Activated T-helper 1 cell treated with anti-CD3 and anti-CD28 coated beads, Interleukin-12 subunit alpha, Interleukin-12 subunit beta, Interleukin-2, Interleukin-4 antibody, amounts not matched to agents 30 ng/mL and 10 ng/mL and 1 ng/mL, durations not matched to agents 14 hours and 24 hours and 36 hours (primary cell): ENCODE measurements at places on chromosomes 1 and 21.

DNA sequence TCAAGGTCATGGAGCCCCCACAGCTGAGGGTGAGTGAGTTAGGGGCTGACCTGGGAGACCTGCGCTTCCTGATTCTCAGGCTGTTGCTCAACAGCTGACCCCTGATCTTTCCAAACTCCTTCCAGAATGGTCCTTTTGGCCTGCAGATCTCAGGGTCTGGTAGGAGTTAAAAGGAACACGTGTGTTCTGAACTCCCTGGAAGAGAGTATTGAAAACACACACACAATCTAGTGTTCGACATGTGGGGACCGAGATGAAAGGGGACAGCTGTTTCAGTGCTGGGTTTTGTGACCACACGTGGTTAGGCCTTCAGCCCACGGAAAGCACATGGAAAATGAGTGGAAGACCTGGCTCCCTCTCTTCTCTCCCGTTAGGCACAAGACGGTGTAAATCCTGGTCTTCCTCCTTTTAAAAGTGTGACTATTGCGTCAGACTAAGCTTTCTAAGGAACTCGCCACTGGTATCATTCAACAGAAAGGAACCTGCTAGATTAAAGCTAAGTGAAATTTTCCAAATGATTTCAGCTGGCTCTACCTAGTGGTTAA lies 49.6 kb downstream of the RUNX1 start:
- peaks cover 28% of the 10 kb centered on the region for H3K36me3 ChIP-seq
- no peak for DNase-seq
- peaks cover 68% of the 10 kb centered on the region for H3K4me1 ChIP-seq
- peak overlapping the region; percentile 26 for H3K27ac ChIP-seq

DNA sequence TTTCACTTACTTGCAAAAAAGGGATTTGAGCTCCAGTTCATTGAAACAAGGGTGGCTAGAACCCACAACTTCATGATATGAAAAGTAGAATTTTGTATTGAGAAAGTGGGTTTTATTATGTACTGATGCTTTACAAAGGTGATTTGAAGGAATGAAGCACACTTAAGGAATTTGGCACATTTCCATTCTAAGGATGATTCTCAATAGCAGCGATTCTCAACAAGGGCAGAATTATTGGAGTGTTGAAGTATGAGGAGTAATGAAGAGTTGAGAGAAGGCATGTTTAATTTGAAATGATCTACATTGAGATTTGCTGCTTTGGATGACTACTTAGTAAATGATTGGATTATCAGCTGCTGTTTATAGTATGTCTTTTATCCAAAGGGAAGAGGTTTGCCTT lies 54.7 kb downstream of the FNBP1L start:
- H3K27ac ChIP-seq = no peak overlapping the region
- no peak overlapping the region for H3K4me3 ChIP-seq
- H3K27me3 ChIP-seq = no peaks in the 10 kb centered on the region
- no peaks in the 10 kb centered on the region for H3K4me1 ChIP-seq
- no peak for DNase-seq

DNA sequence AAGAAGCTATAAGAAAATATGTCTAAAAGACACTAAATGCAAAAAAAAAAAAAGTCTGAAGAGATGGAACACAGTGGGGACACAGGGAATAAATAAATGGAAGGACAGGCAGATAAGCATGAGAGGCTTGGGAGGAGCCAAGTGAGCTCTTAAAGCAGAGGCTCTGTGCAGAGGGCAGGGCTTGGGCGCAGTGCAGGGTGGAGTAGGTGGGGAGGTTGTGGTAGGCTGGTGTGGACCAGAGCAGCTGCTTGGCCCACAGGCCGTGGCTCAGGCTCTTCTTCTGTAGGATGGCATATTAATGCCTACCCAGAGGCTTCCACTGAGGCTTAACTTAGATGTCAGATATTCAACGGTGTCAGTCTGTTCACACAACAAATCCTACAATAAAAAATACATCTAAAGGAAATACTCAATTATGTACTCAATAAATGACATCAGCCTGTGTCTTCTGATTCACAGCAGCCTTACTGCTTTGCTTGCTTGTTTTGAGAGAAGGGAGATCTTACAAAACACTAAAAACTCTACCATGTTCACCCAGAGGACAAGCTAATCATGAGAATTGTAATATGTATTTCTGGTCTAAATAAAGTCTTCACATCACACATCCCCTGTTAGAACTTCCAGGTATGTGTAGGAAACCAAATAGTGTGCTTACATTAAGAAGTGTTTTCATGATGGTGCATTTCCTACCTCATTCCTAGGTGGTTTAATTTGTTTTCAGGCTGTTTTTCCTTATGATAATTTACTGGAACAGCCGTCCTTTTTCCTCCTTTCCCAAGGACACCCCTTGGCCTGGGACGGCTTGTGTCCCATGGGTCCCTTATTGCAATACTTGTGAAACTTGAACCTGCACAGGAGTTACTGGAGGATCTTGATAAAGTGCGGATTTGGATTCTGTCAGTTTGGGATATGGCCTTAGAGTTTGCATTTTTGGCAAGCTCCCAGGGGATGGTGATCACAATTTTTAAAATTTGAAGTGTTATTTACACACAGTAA lies 24.9 kb downstream of the DIP2A start:
- H3K36me3 ChIP-seq = peaks cover 16% of the 10 kb centered on the region
- H3K4me3 ChIP-seq = no peak overlapping the region
- no peaks in the 10 kb centered on the region for H3K27me3 ChIP-seq
- H3K4me1 ChIP-seq = peaks cover 11% of the 10 kb centered on the region
- no peak for DNase-seq

GRCh38 chr1:15215116-15215515 lies 31.9 kb upstream of the FHAD1 start:
- H3K4me1 ChIP-seq = peaks cover 5% of the 10 kb centered on the region
- H3K36me3 ChIP-seq = no peaks in the 10 kb centered on the region
- peaks cover 26% of the 10 kb centered on the region for H3K27me3 ChIP-seq
- no peak overlapping the region for H3K27ac ChIP-seq
- H3K4me3 ChIP-seq = no peak overlapping the region
- no peak for DNase-seq

- no peak overlapping the region for H3K4me3 ChIP-seq
- no peaks in the 10 kb centered on the region for H3K27me3 ChIP-seq
- no peak for DNase-seq
- peaks cover 41% of the 10 kb centered on the region for H3K36me3 ChIP-seq
- H3K27ac ChIP-seq = peak overlapping the region; percentile 98
- peaks cover 57% of the 10 kb centered on the region for H3K4me1 ChIP-seq
These were observed 28.4 kb downstream of the ZBTB17 start for GRCh38 chr1:15947382-15948090.

- peaks cover 21% of the 10 kb centered on the region for H3K4me1 ChIP-seq
- H3K4me3 ChIP-seq = no peak overlapping the region
- DNase-seq = no peak
- H3K27ac ChIP-seq = peak overlapping the region; percentile 5
- H3K36me3 ChIP-seq = no peaks in the 10 kb centered on the region
- peaks cover 38% of the 10 kb centered on the region for H3K27me3 ChIP-seq
These were observed 2.6 kb downstream of the RNF220 start for GRCh38 chr1:44407430-44408211.

DNA sequence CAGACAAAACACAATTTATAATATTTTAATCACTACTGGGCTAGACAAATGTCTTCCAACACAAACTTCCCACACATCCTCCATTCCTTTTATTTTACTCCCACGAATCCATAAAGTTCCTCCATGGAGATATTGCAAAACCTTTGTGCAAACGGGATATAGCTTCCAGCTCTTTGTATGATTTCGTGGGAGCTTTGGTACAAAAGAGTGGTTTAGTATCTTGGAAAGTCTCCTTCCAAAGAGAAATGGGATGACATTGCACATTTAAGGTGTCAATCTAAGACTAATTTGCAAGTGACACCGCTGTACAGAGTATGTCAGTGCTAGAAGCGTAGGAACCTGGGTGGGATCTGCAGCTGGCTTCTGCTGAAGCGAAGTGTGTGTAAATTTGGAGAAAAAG lies 455.2 kb upstream of the RUNX1 start:
- peaks cover 42% of the 10 kb centered on the region for H3K4me1 ChIP-seq
- H3K4me3 ChIP-seq = no peak overlapping the region
- no peak overlapping the region for H3K27ac ChIP-seq
- H3K27me3 ChIP-seq = no peaks in the 10 kb centered on the region
- H3K36me3 ChIP-seq = peaks cover 2% of the 10 kb centered on the region

DNA sequence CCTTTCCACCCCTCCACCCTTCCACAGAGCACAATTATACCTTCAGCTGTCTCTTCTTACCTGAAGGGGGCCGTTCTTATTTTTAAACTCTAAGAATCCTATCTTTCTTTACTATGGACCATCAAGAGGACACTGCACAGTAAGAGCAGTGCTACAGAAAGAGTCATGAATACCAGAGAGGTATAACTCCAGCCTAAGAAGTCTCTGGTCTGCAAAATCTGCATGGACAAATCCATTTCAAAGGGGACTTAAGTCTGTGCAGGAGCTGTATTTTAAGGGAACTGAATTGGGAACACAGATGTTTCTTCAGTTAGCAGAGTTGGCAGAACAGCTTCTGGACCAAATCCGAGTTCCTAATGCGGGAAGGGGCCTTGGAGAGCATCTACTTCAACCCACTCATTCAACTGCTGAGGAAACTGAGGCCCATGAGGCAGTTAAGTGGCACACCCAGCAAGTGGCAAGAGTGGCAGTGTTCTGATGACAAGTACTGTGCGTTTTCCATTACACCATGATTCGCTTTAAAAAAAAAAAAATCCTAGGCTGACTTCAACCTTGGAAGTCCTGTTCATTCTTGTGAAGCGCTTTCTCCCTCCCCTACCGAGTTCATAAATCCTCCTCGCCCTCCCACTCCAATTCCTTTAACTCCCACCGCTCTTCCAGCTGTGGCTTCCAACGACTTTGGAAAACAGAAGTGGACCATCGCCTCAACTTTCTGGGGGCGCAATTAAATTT lies 1.8 kb downstream of the PLPP3 start:
- no peak overlapping the region for H3K4me3 ChIP-seq
- no peaks in the 10 kb centered on the region for H3K36me3 ChIP-seq
- H3K4me1 ChIP-seq = peaks cover 4% of the 10 kb centered on the region
- H3K27ac ChIP-seq = no peak overlapping the region
- peaks cover 31% of the 10 kb centered on the region for H3K27me3 ChIP-seq

- no peaks in the 10 kb centered on the region for H3K4me1 ChIP-seq
- DNase-seq = no peak
- H3K27me3 ChIP-seq = no peaks in the 10 kb centered on the region
- H3K27ac ChIP-seq = no peak overlapping the region
These were observed 95.9 kb downstream of the RASAL2 start for GRCh38 chr1:178189814-178190213.

DNA sequence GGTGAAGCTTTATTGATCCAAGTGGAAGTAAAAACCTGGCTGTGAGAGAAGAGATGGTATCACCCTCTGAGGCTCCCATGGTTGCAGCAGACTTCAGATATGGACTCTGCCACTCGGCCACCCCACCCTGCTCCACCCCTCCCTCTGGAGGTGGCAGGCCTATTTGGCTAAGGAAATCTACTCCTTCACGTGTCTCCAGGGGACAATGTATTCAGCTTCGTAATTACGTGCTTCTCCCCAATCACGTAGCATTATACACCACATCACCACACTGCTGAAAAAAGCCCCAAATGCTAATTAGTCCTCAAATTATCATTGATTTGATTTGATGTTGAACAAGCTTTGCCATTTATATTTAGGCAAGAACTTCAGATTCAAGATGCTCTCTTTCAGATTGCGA lies 220.7 kb downstream of the OMA1 start:
- H3K27ac ChIP-seq = no peak overlapping the region
- no peaks in the 10 kb centered on the region for H3K36me3 ChIP-seq
- H3K4me1 ChIP-seq = peaks cover 8% of the 10 kb centered on the region
- H3K4me3 ChIP-seq = no peak overlapping the region
- DNase-seq = no peak

DNA sequence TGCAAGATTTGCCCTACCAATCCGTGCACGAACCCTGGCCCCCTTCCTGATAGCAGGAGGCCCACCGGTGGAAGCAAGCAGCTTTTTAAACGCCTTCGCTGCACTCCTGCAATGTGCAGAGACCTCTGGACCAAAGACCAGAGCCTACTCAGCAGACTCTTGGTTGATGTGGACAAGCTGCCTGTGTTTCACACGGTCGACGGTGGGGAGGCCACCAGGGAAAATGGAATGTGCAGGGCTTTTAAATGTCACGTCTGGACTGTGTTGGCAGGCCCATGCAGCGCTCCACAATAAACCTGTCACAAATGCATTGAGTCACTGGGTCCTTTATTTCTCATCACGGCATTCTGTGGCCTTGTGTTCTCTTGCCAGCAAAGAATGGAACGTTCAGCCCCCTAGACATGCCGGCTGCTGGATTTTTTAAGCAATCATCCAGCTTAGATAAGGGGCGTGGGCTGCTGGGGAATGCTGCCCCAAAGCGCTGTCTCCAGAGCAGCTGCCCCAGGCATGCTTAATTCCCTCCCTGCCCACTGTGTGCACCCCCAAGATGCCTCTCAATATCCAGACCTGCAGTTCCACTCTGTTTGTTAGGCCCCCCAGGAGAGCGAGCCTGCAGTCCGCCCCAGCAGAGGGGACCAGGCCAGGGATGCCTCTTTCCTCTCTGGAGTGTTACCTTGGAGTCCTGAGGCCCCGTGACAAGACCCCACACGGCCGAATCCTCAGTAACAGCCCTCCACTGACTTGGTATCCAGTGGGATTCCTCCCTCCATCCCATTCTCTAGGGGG lies 71.3 kb downstream of the ATP5PO start:
- no peak for DNase-seq
- no peaks in the 10 kb centered on the region for H3K27me3 ChIP-seq
- no peaks in the 10 kb centered on the region for H3K4me1 ChIP-seq
- H3K36me3 ChIP-seq = no peaks in the 10 kb centered on the region
- no peak overlapping the region for H3K4me3 ChIP-seq
- no peak overlapping the region for H3K27ac ChIP-seq

DNA sequence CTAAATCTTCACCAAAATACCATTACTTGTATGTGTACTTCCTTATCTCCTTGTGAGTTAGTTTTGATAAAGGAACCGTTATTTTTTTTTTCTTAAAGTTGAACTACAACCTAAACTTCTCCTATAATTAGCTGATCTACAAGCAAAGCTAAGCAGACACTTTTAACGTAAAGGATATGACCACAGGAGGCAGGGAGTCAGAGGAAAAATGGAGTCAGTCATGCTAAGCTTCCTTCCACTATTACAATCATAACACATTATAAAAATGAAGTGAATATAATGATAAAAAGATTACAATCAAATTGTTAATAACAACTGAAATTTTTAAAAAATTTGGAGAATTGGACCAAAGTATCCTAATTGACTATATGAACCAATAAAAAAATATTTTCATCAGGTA lies 892.6 kb downstream of the KCNT2 start:
- H3K4me1 ChIP-seq = no peaks in the 10 kb centered on the region
- no peak overlapping the region for H3K27ac ChIP-seq
- no peak for DNase-seq
- no peak overlapping the region for H3K4me3 ChIP-seq

DNA sequence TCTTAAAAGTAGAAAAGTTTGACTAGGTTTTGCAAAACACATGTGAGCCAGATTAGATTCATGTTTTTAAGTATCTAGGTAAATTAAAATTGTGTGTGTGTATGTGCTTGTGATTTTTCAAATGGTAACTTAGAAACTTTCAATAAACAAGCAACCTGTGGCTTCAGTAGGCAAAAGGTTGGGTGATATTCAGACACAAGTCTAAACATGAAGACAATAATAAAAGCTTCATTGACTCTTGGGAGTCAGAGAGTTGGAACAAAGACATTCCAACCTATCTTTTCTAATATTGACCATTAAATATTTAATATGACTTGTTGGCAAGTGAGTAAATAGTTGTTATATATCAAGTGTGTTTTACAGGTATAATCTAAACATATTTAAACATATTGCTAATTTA lies 1049.6 kb upstream of the ADGRL4 start:
- no peaks in the 10 kb centered on the region for H3K36me3 ChIP-seq
- H3K4me1 ChIP-seq = no peaks in the 10 kb centered on the region
- no peak overlapping the region for H3K27ac ChIP-seq
- H3K27me3 ChIP-seq = no peaks in the 10 kb centered on the region
- H3K4me3 ChIP-seq = no peak overlapping the region

GRCh38 chr1:211738096-211738690 lies 62.8 kb upstream of the NEK2 start:
- H3K36me3 ChIP-seq = no peaks in the 10 kb centered on the region
- peaks cover 27% of the 10 kb centered on the region for H3K4me1 ChIP-seq
